ENCODE measurements at places on chromosomes 12 and 14.

GRCh38 chr12:108495823-108496579, 19.1 kb upstream of the FICD start:
- no peak for DNase-seq

GRCh38 chr12:111367661-111368221, 1.2 kb downstream of the PHETA1 start:
- DNase-seq = no peak

DNA sequence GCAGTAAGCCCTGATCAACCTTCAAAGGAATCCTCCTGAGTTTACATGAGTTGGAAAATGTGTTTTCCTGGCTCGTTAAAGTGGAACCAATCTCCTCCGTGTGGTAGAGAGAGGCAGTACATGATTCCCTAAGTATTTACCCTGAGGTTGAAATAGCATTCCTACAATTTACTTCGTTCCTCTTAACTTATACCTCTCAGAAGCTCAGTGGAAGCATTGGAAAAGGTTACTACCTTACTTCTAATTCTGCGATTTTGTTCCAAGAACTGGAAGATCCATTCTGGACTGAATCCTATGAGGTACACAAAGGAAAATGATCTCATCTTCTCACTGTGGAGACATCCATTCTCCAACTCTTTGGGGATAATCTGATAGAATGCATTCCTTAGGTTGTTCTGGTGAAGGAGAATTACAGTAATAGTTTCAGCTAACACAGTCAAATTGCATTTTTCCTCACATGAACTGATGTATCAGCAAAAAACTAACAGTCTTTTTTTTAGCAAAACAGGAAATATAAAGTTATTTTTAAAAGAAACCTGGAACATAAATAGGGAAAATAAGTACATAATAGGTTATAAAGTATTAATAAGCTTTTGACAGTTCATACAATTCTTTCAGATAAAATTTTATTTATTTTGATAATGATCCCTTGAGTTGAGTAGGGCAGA, 475.6 kb downstream of the PDZRN4 start:
- no peak for DNase-seq

GRCh38 chr14:75978249-75978731, 3.5 kb downstream of the TGFB3 start:
- no peak for DNase-seq
